ENCODE measurements at places on chromosomes 6 and 20.

DNA sequence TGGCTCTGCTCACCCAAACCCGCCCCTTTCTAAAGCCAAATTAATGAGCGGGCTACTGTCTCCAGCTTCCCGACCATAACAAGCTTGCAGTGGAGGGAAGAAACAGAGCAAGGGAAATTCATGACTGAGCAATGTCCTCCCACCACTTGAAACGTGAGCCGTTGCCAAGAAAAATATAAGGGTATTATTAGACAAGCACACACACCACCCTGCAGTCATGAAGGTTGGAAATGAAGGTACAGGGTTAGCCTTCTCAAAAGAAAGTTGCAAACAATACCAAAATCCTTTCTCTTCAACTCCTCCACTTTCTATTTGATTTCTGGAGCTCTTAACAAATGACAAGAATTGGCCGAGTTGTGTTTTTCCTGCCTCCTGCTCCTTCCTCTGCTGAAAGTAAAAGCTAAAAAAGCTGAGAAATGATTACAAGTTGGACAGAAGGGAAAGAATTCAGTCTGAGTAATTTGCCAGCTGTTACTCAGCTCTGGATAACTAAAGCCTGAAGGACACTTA, 151.1 kb upstream of the B3GAT2 start:
- DNase-seq, result peak; percentile 89

DNA sequence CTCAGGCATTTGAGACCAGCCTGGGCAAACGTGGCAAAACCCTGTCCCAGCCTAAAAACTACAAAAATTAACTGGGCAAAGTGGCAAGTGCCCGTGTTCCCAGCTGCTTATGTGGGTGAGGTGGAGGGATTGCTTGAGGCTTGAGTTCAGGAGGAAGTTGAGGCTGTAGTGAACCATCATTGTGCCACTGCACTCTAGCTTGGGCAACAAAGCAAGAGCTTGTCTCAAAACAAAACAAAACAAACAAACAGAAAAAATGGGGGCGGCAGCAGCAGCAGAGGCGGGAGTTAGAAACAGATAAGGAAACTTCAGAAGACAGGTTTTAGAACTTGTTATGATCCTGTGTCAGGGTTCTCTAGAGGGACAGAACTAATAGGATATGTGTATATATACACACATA, 49.0 kb downstream of the SCAF8 start:
- no peak for DNase-seq

- DNase-seq, result no peak
Observed at GRCh38 chr6:62669831-62670230, 383.8 kb upstream of the KHDRBS2 start.

DNA sequence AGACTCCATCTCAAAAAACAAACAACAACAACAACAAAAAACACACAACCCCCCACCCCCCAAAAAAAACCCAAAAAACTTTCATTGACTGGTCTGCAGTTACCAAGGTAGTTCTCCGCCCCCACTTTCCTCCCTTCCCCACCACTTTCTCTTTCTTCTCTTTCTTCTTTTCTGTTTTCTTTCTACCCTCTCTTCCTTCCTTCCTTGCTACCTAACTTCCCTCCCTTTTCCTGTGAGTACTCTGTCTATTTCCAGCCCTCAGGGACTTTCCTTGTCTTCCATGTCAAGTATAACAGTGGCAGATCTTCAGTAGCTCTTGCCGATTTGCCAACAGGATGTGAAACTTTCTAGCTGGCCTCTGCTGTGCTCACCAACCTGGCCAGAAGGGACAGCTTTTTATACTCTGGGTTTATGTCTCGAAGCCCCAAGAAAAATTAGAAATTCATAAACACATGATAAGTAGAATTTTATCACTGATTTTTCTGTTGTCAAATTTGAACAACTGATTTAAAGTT, 399.5 kb downstream of the QKI start:
- no peak for DNase-seq

DNA sequence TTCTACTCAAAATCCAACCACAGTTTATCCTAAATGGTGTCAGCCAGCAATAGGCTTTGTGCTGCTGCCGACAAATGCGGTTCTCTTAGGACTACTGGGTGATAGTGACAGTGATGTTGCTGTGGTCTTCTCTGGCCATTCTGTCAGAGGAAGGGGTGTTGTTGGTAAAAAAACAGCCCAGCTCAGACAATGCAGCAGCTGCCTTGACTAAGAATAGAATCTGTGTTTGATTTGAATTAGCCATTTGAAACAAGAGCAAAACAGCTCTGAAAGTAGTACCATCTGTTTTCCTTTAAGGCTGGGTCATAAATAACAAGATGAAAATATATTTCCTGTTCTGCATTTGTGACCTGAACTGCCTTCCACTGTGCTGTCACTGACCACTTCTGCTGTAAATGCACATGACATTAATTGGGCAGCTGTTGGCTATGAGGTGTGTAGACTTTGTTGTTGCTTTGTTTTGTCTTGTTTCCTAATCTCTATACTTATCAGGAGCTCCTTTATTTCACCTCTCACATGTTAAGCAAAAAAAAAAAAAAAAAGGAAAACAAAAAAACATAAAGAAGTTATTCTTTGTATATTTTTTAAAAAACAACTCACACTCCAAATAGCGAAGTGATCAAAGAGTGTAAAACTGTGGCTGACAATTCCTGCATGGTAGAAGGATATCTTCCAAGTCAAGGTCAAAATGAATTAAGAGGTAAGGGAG, 497.8 kb upstream of the ARID1B start:
- DNase-seq, result no peak

DNA sequence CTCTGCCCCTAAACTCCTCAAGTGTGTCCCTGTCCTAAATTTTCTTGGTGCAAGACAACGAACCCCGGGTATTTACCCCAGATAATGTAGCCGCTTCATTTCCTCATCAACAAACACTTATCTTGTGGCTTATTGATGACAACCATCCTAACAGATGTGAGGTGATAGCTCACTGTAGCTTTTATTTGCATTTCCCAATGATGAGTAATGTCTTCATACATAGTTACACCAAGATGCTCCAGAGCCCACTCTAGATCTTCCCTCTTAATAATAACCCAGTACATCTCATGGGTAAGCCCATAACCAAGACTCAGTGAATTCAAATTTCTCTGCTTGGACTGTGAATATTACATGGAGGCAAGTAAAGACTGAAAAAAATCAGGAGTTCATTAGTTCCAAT, 48.2 kb upstream of the BEND6 start:
- DNase-seq, result peak; percentile 65

DNA sequence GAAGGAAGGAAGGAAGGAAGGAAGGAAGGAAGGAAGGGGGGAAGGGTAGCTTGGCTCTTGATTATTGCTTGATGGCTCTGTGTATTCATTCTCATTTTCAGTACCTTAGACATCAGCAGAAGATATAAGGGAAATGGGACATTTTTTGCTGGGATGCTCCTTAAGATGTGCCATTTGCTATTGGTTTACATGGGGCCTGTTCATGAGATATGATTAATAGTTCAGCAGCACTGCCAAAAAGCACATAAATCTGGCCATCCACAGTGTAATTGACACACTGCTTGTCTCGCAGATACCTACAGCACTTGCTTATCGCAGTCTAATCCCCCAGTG, 137.5 kb upstream of the JARID2 start:
- DNase-seq, result no peak

GRCh38 chr6:120774275-120774674, 560.0 kb downstream of the TBC1D32 start:
- DNase-seq, result peak; percentile 46

DNA sequence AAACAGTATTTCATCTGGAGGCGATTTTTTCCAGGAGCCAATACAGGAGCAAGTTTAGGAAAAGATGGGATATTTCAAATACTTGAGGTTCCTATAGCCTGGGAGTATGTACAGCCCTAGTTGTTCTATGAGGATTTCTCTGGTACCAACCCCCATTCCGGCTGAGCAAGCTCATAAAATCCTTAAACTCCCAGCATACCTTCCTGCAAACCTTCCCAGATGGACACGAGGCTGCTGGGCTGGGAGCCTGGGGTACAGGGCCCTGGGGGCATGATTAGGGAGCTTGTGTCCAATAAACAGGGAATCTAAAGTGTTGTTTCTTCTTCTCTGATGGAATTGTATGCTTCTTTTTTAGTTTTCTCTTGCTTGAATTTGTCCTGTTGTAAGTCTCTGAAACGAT, 1.5 kb downstream of the PRRC2A start:
- DNase-seq, result no peak

DNA sequence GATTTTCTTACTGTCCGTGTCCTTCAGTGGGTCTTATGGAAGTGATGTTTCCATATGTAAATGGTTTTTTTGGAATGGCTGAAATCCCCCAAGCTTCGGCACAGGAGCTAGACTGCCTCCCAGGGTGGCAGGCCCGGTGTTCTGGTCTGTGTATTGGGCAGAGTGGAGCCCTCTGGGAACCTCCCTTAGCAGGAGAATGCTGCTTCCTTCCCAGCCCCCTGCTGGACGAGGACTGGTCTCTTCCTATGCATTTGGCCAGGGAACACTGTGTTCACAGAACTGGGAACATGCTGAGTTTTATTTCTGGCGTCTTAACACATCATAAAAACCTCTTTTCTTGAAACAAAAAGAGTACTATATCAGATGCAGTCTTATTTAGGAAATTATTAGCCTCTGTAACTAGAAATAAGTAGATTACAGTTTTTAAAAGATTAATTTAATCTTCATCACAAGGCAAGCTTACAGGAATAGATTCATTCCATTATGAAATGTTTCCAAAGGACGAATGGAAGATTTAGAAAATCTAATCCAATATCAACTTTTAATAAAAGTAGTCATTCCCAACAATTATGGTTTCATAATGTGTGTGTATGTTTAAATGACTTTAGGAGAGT, 56.6 kb downstream of the SYTL3 start:
- peak; percentile 23 for DNase-seq

DNA sequence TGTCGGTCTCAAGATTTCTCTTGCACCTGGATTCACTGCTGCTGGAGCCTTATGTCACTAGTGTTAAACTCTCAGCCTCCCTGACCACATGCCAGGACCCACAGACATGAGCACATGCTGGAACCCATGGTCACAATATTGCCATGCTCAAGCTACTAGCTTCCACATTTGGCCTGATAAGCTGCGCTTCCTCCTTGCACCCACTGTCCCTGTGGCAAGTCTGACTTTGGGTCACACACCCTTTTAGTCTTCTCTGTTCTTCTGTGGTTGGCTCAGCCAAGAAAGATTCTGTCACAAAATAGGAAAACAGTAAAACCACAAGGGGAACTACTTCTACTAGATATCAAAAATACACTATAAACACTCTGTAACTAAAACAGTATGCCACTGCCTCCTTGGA, 68.9 kb upstream of the HDAC2 start:
- no peak for DNase-seq

DNA sequence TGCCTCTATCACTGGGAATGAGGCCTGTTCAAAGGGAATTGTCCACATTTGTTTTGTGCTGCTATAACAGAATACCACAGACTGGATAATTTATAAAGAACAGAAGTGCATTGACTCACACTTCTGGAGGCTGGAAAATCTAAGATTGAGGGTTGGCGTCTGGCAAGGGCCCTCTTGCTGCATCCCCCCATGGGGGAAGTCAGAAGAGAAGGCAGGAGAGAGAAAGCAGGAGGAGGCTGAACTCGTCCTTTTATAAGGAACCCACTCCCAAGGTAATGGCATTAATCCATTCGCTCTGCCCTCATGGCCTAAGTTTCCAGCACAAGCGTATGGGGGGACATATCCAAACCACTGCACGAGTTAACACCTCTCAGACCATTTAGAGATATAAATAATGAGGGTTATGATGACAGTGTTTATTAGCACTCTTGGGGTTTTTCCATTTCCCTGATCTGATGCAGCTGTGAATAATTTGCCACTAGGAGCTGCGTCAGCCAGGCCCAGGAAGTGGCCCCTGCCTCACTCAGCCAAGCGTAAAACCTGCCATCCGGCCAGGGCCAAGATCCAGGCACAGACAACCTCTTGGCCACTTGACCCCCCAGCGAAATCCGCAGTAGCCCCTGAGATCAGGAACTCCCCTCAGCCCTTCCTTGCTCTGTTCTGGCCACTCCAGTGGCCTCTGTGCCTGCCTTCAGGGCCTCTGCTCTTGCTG, 14.2 kb upstream of the SLCO4A1 start:
- peak; percentile 49 for DNase-seq

- no peak for DNase-seq
Observed at GRCh38 chr6:21144928-21145327, 448.6 kb upstream of the SOX4 start.

- DNase-seq, result no peak
Observed at GRCh38 chr6:43146261-43146660, 24.8 kb upstream of the SRF start.

GRCh38 chr6:88166493-88167351, 575 bp upstream of the CNR1 start:
- DNase-seq, result no peak

- DNase-seq, result no peak
Observed at GRCh38 chr20:44020406-44021148, 105.9 kb downstream of the TOX2 start.

- no peak for DNase-seq
Observed at GRCh38 chr20:50005471-50005981, 22.7 kb downstream of the SNAI1 start.

DNA sequence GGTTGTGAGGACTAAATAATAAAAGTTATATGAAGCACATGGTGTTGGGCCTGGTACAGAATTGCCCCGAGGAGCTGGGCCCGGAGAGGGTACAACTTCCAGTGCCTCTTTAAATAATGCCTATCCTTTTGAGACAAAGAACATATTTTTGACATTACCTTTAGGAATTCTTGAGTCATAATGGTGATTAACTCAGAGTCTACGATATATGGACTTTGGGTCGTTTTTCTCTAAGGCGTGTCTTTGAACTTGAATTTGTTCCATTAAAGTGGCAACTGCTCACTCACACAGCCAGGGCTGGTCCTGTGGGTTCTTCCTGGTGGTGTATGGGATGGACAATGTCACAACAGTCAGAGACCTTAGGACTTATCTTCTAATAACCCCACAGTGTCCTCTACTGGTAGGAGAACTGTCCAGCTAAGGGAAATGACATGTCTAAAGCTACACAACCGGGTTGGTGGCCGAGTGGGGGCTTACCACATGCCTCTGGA, 106.5 kb downstream of the CDC5L start:
- peak; percentile 90 for DNase-seq

GRCh38 chr20:6884114-6884513, 116.6 kb downstream of the BMP2 start:
- DNase-seq, result no peak

- DNase-seq, result no peak
Observed at GRCh38 chr20:2052741-2053140, 48.9 kb upstream of the STK35 start.

DNA sequence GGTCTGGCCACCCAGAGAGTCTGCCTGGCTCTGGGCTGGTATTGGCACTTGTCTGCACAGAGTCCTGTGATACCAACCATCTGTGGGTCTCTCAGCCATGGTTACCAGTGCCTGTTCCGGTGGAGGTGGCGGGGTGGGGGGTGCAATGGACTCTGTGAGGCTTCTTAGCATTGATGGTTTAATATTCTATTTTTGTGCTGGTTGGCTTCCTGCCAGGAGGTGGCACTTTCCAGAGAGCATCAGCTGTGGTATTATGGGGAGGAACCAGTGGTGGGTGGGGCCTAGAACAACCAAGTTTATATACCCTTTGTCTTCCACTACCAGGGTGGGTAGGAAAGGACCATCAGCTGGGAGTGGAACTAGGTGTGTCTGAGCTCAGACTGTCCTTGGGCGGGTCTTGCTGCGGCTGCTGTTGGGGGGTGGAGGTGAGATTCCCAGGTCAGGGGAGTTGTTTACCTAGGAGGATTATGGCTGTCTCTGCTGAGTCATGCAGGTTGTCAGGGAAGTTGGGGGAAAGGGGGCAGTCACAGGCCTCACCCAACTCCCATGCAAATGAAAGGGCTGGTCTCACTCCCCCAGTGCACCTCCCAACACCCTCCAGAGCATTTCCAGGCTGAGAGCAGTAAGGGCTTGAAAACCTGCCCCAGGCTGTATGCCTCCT, 117.5 kb downstream of the FLRT3 start:
- DNase-seq, result no peak

- no peak for DNase-seq
Observed at GRCh38 chr20:1537731-1538058, 19.8 kb downstream of the SIRPD start.

Data from astrocyte (in vitro differentiated cells and primary cell).